ENCODE measurements at places on chromosomes 3 and 15. TPM values are rescaled to one million over a fixed set of nuclear protein-coding genes. Genes with fewer than 3 reads are reported as not detected.

- peaks cover 6% of the 10 kb centered on the region for H3K4me1 ChIP-seq
- no peaks in the 10 kb centered on the region for H3K36me3 ChIP-seq
- no peak overlapping the region for H3K27ac ChIP-seq
- peak; percentile 86 for DNase-seq
These were observed 123.3 kb upstream of the CTNNB1 start for GRCh38 chr3:41075975-41076374.

GRCh38 chr3:25033407-25034029 lies 394.5 kb upstream of the RARB start:
- DNase-seq, result no peak
- H3K36me3 ChIP-seq, result no peaks in the 10 kb centered on the region
- H3K27me3 ChIP-seq, result no peaks in the 10 kb centered on the region
- peaks cover 26% of the 10 kb centered on the region for H3K4me1 ChIP-seq

DNA sequence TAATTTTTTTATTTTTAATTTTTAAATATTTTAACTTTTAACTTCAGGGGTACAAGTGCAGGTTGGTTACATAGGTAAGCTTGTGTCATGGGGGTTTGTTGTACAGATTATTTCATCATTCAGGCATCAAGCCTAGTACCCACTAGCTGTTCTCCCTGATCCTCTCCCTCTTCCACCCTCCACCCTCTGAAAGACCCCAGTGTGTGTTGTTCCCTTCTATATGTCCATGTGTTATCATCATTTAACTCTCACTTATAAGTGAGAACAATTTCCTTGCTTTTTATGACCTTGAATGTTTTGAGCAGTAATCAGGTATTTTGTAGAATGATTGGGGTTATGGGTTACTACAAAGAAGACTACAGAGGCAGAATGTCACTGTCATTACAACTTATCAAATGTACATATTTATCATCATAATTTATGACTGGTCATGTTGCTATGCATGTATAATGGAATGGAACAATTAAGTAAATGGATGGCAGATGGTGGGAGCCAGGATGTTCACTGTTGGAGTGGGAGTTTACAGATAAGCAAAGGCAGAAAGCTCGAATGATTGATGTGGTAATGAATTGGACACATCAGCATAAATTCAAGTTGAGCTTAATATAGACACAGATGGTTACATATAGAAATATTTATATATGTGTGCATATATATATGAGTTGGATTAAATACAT lies 563.8 kb upstream of the ROBO1 start:
- H3K27ac ChIP-seq, result no peak overlapping the region
- no peak overlapping the region for H3K4me3 ChIP-seq
- H3K27me3 ChIP-seq, result no peaks in the 10 kb centered on the region

- H3K27ac ChIP-seq, result no peak overlapping the region
- no peaks in the 10 kb centered on the region for H3K27me3 ChIP-seq
- H3K36me3 ChIP-seq, result no peaks in the 10 kb centered on the region
These were observed 31.2 kb upstream of the DUT start for GRCh38 chr15:48300038-48300437.

DNA sequence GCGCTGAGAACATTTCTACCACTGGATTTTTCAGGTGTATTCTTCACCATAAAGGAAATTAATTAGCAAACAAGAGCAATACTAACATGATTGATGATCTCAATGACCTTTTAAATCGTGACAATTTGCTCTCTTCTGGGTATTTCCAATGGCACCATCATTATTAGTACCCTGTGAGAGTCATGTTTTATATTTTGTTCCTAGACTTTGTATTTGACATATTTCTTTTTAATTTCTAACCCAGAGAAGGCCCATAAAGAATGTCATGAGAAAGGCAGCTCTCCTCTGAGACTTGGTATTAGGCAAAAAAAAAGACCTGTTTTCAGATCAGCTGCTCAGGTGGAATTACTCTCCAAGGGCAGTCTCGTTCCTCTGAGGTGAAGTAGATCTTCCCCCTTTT lies 1253.4 kb downstream of the ROBO2 start:
- H3K36me3 ChIP-seq, result no peaks in the 10 kb centered on the region
- H3K27ac ChIP-seq, result no peak overlapping the region
- no peak for DNase-seq
- no peak overlapping the region for H3K4me3 ChIP-seq
- H3K27me3 ChIP-seq, result no peaks in the 10 kb centered on the region
- no peaks in the 10 kb centered on the region for H3K4me1 ChIP-seq

DNA sequence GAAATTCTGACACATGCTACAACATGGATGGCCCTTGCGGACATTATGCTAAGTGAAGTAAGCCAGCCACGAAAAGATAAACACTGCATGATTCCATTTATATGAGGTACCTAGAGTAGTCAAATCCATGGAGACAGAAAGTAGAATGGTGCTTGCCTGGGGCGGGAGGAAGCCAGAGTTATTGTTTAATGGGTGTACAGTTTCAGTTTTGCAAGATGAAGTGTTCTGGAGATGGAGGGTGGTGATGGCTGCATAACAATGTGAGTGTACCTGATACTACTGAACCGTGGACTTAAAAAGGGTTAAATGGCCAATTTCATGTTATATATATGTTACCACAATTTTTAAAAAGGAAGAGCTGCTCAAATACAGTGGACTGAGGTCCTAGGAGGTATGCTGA lies 66.9 kb downstream of the SEMA5B start:
- no peaks in the 10 kb centered on the region for H3K27me3 ChIP-seq
- no peak for DNase-seq
- H3K27ac ChIP-seq, result no peak overlapping the region
- H3K4me3 ChIP-seq, result no peak overlapping the region
- H3K36me3 ChIP-seq, result no peaks in the 10 kb centered on the region
- H3K4me1 ChIP-seq, result peaks cover 8% of the 10 kb centered on the region

- H3K36me3 ChIP-seq, result peaks cover 22% of the 10 kb centered on the region
- no peak for DNase-seq
- H3K27me3 ChIP-seq, result no peaks in the 10 kb centered on the region
These were observed 16.4 kb downstream of the ARRDC4 start for GRCh38 chr15:97976766-97977503.

DNA sequence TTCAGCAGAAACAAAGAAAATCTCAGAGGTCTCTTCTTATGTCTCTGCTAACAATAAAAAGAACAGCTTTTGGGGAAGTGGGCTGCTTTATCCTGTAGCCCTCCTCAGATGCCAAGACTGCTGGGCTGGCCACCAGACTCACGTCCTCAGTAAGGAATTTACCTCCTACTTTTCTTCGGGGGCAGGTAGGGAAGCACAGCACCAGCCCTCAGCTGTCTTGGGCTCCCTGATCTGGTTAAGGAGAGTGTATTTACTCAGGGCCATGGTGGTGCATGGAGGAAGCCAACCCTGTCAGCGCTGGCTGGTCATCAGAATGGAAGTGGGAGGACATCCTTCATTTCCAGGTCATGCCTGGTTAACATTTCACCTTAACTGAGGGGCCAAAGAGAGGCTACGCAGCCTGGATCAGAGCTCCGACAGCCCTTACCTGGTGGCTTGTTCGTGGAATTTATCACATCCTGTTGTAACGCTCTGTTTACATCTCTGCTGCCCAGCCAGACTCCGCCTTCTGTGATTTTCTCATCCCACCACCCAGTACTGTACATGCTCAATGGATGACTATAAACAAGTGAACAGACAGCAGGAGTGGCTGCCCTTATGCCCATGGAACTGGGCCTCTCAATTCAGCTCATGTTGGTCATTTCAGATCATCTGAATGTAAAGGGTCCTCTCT lies 108.3 kb downstream of the IGF2BP2 start:
- no peaks in the 10 kb centered on the region for H3K36me3 ChIP-seq
- no peaks in the 10 kb centered on the region for H3K27me3 ChIP-seq
- H3K4me1 ChIP-seq, result no peaks in the 10 kb centered on the region
- no peak for DNase-seq
- no peak overlapping the region for H3K27ac ChIP-seq

- H3K4me1 ChIP-seq, result no peaks in the 10 kb centered on the region
- H3K4me3 ChIP-seq, result no peak overlapping the region
- no peaks in the 10 kb centered on the region for H3K27me3 ChIP-seq
- H3K27ac ChIP-seq, result no peak overlapping the region
- H3K36me3 ChIP-seq, result no peaks in the 10 kb centered on the region
These were observed 124.6 kb downstream of the ARRDC4 start for GRCh38 chr15:98085003-98085639.

- no peaks in the 10 kb centered on the region for H3K36me3 ChIP-seq
- no peak overlapping the region for H3K27ac ChIP-seq
- H3K4me3 ChIP-seq, result no peak overlapping the region
- H3K27me3 ChIP-seq, result no peaks in the 10 kb centered on the region
- DNase-seq, result no peak
These were observed 71.7 kb downstream of the TMCO5A start for GRCh38 chr15:38005953-38006808.

DNA sequence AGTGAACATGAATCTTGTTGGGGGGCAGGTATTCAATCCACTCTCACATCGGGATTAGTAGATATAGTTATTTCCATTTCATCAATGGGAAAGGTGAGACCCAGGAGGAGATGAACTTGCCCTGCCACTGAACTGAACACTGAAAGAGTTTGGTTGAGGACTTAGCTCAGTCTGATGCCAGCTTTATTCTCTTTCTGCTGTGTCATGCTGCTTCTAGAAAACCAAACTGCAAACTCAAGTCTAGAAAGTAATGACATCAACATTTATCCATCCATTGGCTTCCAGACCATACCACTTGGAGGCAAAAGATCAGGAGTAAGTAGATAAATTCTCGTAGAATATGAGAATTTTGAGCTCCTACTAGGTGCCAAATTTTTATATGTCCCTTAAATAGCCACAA lies 288.0 kb upstream of the CTNNB1 start:
- no peak for DNase-seq
- H3K4me1 ChIP-seq, result no peaks in the 10 kb centered on the region
- H3K36me3 ChIP-seq, result no peaks in the 10 kb centered on the region

DNA sequence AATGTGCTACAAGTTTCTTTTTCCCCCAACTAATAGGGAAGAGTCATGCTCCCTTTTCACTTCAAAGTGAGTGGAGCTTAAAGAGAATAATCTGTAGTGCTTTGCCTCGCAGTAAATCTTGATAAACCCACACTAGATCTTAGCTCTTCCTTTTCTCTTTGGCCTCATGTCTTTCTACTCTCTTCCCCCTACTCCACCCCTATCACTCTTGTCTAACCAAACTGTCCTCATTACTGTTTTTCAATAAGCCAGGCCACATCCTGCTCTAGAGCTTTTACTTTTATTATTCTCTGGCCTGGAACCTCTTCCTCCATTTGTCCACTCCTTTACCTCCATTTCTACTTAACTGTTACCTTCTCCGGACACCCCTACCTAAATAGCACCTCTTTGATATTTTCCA lies 291.0 kb upstream of the SATB1 start:
- no peaks in the 10 kb centered on the region for H3K27me3 ChIP-seq
- DNase-seq, result no peak
- no peak overlapping the region for H3K27ac ChIP-seq
- H3K36me3 ChIP-seq, result no peaks in the 10 kb centered on the region
- no peaks in the 10 kb centered on the region for H3K4me1 ChIP-seq
- H3K4me3 ChIP-seq, result no peak overlapping the region

DNA sequence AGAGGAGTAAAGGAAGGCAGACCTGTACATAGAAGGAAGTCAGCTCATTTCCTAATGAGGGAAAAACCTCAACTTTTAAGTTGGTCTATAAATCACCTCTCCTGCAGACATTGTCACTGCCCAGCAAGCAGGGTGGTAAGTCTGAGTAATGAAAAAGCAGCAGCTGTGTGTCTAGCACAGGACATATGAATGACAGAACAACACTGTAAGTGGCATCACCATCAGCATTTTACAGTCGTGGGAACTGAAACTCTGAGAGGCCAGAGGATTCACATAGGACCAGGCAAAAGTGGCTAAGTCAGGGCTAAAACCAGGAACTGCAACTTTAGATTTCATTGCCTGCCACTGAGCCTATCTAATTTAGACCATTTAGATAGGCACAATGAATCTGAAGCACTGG lies 235.6 kb downstream of the CLSTN2 start:
- H3K4me3 ChIP-seq, result no peak overlapping the region
- no peak overlapping the region for H3K27ac ChIP-seq
- peaks cover 8% of the 10 kb centered on the region for H3K4me1 ChIP-seq
- H3K27me3 ChIP-seq, result no peaks in the 10 kb centered on the region

DNA sequence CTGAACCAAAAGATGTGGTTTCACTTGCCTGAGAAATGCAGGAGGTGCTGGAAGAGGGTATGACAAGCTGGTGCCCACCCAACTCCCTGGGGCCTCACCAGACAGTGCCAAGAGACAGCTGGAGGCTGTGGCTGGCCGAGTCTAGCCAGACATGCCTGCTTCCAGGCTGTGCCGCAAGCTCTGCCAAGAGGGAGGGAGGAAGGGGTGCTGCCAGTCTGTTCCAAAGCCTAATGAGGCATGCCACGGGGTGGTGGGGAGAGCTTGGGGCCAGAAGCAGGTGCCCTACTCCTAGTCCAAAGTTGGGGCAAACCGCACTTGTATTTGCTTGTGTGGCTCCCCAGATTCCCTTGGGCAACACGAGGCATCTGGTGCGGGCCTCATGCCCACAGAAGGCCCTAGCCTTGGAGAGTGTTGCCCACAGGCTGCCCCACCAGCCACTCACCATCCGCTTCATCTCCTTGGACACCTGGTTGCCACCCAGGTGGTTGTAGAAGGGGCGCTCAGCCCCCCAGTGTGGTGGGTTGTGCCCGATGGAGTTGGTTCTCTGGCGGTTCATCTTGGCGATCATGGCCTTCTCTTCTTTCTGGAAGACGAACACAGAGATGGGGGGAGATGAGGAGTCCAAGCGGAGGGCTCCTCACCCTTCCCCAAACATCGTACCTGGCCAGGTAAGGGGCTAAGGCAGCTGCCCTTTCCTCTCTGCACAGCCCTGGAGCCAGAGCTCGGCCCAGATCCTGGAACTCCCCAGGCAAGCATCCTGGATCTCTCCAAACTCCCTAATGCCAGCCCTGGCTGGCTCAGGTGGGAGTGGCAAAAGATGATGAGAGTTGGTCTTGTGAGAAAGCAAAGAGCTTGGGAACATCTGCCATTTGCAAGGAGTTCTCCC lies 123.4 kb downstream of the SEC22A start:
- H3K4me3 ChIP-seq, result no peak overlapping the region
- no peaks in the 10 kb centered on the region for H3K27me3 ChIP-seq
- no peak for DNase-seq
- peak overlapping the region; percentile 54 for H3K27ac ChIP-seq
- no peaks in the 10 kb centered on the region for H3K4me1 ChIP-seq

Gene GATM
- total RNA-seq, result 38.2 TPM

Gene COL6A5
- total RNA-seq, result not detected

Gene SERPINI2
- total RNA-seq, result not detected

Gene TPRG1
- 0.41 TPM for total RNA-seq

Gene MUC4
- total RNA-seq, result not detected

Gene TF
- not detected for total RNA-seq

Gene TTC21A
- 0.85 TPM for total RNA-seq

Gene MYLK
- 85.1 TPM for total RNA-seq

Gene SOX14
- total RNA-seq, result not detected

Gene LMAN1L
- total RNA-seq, result 88.7 TPM

Gene FBXO40
- total RNA-seq, result 81.6 TPM

Gene PLA2G4F
- 3.0 TPM for total RNA-seq

Gene EFCC1
- total RNA-seq, result 1.5 TPM

Gene NPAP1
- total RNA-seq, result not detected

Gene CTXN2
- not detected for total RNA-seq

Data from right atrium auricular region (tissue), 2 donors.